ENCODE measurements at places on chromosomes 6 and 20.

DNA sequence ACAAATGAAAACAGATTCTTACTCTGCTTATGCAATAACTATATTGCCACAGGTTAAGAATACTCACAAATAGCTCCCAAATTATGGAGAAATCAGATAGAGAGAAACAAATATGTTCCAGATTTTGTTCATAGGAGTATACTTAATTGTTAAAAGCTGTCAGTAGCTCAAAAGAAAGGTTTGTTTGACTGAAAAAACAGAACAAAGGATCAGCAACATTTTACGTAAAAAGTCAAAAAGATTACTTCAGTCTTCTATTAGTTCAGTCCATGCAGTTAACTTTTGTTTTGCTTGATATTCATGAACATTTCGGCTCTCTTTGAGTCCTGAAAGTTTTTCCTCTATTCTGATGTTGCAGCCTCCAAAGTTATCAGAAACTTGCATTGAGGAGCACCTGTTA is 13.4 kb upstream of the NANP start:
- DNase-seq: no peak

GRCh38 chr20:35023624-35024023 is 68.0 kb downstream of the MYH7B start:
- no peak for DNase-seq

DNA sequence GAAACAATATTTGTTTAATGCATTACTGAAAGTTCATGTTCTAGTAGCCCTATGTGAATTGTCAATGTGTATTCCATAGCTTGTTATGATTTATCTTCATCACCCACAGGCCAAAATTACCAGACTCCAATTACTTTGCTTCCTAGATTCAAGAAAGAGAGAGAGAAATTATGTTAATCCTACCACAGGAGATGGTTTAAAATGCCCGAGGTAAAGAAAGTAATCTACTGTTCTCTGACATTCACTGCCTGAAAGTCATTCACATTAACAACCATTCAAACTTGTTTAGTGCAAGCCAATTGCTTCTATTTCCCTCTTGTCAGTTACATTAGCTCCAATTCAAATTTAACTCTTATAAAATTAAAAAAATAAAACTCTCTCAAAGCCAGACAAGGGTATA is 260.4 kb upstream of the THEMIS start:
- DNase-seq: no peak

GRCh38 chr6:164107297-164107995 is 692.9 kb downstream of the QKI start:
- no peak for DNase-seq

DNA sequence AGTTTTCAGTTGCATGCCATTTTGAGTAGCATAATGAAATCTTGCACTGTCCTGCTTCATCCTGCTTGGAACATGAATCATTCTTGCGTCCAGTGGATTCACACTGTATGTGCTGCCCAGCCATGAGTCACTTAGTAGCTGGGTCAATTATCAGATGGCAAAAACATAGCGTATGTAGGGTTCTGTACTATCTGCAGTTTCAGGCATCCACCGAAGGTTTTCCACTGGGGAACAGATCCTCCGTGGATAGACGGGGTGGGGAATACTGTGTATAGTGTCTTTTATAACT is 61.4 kb downstream of the IL22RA2 start:
- no peak for DNase-seq

- DNase-seq: no peak
Observed at GRCh38 chr6:166156942-166157341, 10.7 kb downstream of the TBXT start.

DNA sequence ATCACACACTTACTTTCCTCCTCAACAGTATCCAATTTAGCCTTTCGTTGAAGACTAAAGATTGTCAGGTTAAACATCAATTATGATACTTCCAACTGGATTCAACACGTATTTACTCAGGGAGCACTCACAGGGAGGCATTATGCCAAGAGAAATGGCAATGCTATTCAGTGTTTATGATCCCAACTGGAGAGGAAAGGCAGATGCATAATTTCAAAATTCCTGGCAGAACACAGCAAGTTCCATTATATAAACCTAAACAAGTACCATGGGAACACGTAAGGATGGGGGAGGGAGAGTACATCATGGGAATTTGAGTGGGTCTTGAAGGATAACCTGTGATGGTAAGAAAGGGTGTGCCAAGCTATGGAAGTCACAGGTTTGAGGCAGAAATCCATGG is 112.7 kb downstream of the ISM1 start:
- no peak for DNase-seq

- no peak for DNase-seq
Observed at GRCh38 chr20:19807191-19807945, 49.3 kb downstream of the RIN2 start.

GRCh38 chr6:43770372-43771209 is 580 bp downstream of the VEGFA start:
- DNase-seq: no peak

- no peak for DNase-seq
Observed at GRCh38 chr20:64268174-64268573, 12.6 kb downstream of the PCMTD2 start.

DNA sequence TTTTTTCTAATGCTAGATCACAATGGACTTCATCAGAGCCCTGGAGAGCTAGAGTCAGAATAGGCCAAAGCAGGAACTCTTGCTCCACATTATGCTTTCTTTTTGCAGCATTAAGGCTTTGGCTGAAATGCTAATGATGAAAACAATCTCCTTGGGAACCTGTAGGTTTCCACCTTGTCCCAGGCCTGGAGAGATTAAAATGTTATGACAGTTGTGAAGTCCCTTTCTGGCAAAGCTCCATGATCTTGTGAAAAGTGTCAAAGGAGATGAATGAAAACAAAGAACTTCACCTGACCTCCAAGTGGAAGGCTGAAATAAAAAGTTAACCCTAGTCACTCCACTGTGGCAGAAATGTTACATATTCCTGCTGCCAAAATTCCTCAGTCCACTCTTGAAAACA is 64.0 kb upstream of the LRRC1 start:
- no peak for DNase-seq

DNA sequence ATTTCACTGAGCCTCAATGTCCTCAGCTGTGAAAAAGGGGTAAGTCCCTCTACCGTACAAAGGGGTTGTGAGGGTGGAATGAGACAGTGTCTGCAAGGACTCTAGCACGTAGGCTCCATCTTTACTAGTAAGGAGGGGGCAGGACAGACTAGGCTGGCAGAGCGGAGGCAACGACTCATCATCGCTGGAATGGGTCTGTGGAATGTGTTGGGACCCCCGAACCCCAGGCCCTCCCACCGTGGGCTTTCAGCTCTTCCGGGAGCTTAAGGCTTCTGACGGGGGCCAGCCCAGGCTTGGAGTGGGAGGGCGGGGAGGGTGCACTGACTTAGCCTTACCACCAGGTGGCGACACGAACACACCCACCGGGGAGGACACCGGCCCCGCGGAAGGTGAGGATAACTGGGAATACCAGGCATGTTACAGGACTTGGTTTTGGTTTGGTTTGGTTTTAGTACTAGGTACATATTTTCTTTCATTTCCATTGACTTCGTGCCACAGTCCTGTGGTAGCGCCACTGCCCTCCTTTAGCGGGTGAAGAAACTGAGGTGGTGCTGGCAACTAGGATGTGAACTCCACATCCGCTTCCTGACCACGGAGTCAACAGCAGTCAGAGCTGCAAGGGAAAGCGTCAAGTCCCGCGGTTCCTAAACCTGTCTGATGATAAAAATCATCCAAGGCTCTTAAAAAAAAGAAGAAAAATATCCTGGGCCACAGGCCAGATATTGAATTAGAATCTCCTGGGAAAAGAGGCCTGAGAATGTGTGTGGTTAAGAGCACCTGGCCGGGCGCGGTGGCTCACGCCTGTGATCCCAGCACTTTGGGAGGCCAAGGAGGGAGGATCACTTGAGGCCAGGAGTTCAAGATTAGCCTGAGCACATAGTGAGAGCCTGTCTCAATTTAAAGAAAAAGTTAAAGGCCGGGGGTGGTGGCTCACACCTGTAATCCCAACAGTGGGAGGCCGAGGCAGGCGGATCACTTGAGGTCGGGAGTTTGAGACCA is 10.3 kb upstream of the TULP1 start:
- peak; percentile 74 for DNase-seq

DNA sequence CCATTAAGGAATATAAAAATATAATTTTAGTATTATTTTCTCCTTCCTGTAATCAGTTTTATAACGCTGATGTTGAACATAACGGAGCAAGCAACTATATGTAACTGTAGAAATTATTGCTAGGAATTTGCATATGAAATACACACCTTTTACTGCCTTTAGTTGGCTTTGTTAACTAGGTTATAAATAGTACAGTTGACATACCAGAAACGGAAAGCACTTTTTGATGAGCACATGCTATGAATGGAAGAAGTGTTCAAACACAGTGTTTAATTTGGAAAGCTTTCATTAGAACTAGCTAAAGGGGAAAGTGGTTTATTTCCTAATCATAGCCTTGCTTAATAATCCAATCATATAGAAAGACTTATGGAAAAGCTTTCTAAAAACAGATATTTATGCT is 25.3 kb upstream of the BEND3 start:
- DNase-seq: no peak

DNA sequence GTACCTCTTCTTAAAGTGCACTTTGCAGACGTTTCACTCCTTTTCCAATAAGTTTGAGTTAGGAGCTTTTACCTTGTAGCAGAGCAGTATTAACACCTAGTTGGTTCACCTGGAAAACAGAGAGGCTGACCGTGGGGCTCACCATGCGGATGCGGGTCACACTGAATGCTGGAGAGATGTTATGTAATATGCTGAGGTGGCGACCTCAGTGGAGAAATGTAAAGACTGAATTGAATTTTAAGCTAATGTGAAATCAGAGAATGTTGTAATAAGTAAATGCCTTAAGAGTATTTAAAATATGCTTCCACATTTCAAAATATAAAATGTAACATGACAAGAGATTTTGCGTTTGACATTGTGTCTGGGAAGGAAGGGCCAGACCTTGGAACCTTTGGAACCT is 9.9 kb upstream of the EFCAB8 start:
- no peak for DNase-seq

DNA sequence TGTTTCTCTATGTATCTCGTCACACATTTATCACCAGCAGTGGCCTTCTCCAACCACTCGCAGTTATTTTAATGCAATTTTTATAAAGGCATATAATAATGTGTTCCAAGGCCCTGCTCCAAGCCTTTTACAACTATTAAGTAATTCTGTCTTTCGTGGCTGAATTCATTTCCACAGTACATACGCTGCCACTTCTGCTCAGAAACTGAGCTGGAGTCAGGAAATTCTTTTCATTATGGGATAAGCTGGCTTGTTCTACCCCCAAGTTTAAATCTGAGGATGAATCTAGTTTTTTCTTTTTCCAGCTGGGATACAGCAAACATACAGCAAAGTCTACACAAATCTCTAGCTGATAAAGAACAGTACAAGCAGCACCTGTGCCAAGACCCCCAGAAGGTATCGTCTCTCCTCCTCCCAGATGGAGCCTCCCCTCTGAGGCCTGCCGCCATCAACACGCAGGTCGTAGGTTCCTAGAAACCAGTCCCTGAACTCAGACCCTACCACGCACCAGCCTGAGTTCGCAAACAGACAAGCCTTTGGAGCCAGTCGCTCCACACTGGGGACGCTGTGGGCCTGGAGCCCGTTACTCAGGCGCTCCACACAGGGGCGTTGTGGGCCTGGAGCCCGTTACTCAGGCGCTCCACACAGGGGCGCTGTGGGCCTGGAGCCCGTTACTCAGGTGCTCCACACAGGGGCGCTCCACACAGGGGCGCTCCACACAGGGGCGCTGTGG is 263.5 kb downstream of the THBS2 start:
- DNase-seq: no peak

DNA sequence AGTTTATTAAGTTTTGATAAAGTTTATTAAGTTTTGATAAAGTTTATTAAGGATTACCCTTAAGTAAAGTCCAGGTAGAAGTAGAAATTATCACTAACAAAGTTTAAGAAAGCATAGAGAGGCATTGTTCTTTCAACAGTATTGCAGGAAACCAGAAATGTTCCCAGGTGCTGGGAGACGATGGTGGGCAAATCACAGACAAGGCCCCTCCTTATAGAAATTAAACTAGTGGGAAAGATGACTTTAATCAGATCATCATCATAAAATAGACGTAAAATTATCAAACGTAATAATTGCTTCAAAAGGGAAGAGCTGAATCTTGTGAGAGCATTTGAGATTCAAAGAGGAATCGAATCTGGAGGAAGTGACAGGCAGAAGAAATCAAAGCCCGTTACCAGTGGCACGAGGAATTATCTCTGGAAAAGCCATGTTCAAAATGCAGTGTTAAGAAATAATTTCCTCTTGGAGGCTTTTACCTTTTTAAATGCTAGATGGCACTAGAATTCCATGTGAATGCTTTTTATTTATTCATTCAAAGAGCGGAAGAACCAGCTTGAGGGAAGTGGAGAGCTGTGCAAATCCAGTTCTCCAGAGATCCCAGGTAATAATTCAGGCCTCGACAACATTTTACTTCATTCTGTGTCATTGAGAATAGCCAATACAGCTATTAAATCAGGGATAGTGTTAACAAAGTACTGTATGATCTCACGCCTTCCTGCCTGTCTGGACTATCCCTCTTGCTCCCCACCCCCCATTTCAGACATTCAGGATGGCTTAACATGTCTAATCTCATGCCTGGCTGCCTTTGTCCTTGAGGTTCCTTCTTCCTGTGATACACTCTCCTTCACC is 1.0 kb upstream of the APMAP start:
- no peak for DNase-seq

- no peak for DNase-seq
Observed at GRCh38 chr6:50762798-50763197, 49.5 kb downstream of the TFAP2D start.

DNA sequence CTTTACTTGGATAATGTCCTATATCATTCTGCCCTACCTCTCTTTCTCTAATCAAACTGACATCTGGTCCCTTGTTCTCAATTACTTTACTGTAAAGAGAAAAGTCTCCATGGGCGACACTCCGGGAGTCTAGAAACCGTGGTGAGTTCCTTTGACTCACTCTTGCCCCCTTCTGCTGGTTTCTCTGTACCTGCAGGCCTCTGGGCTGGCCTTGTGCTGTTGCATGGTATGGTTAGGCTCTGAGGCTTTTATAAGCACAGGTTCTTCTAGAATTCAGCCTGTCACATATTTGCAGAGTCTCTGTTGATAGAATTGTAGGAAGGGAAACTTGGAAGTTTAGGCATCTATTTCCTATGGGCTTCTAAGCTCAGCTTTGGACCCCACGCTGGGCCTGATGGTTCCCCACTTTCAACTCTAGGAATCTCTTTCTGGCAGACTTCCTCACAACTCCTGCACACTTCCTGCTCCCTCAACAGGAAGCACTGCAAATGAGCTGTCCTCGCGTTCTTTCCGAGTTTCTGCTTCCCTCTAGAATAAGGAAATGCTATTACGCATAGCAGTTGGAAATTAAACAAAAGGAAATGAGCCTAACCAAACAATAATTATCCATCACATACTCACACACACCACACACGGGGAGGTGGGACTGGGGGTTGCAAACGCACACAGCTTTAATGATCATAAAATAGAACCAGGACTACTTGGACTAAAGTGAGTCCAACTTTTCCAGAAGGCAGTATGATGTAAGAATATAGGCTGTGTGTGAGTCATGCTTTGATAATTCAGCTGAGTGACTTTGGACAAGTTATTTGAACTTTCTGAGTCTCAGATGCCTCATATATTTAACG is 683.3 kb downstream of the QKI start:
- DNase-seq: no peak

GRCh38 chr6:151051164-151051563 is 185.7 kb downstream of the MTHFD1L start:
- DNase-seq: no peak

- DNase-seq: no peak
Observed at GRCh38 chr20:56316051-56316450, 42.7 kb upstream of the FAM210B start.

Measured in T-cell (primary cell).